NCI-H2171 treated with DMSO at 0.1 percent for 48 hours (cell line): ENCODE measurements at places on chromosomes 5 and 9.

DNA sequence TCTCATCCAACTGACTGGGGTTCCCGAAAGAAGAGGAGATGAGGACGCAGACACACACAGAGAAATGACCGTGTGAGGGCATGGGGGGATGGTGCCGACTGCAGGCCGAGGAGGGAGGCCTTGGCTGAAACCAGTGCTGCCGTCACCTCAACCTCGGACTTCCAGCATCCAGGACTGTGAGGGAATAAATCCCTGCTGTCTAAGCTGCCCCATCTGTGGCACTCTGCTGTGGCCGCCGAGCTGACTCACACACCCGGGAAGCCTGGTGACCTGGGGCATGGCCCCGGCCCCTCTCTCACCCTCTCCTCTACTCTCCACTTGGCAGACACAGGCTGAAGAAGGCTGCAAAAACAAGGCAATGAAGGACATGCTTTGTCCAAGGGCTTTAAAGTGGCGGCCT is 4.4 kb upstream of the COL5A1 start:
- no peak for DNase-seq

GRCh38 chr5:145341842-145342241 is 493.3 kb downstream of the PRELID2 start:
- no peak for DNase-seq

GRCh38 chr5:94901191-94901979 is 282.9 kb downstream of the SLF1 start:
- DNase-seq = no peak

DNA sequence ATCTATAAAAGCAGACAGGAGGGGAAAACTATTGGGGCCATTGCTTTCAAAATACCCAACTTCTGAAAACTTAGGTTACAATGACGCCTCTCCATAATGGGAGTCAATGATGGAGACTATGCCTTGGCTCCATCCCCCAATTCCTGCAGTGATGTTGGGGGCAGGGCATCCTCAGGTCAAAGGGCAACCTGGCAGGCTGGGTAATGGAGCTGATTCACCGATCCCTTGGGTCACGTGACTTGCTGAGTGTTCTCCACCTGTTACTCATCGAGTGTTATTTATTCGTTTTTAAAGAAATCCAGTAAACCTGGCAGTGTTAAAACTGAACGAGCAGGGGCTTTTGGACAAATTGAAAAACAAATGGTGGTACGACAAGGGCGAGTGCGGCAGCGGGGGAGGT is 244.4 kb downstream of the FAM114A2 start:
- DNase-seq = no peak

- DNase-seq = peak; percentile 13
Measured at GRCh38 chr9:121439711-121440664, 59.7 kb downstream of the GGTA1 start.

DNA sequence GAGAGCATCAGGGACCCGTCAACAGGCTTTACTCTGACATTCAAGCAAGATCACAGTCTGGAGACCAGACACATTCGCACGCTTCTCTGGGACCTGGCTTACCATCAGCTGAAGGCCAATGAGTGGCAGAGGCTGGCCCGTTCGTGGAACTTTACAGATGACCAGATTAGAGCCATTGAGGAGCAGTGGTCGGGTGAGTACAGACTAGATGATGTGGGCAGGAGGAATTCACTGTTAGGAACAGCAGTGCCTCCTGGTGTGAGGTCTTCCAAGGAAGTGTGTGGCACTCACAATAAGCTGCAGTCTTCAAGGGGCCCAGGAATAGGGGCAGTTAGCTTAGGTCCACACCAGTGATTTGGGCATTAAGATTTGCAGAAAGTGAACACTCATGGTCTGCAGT is 50.4 kb downstream of the POC5 start:
- DNase-seq = no peak

DNA sequence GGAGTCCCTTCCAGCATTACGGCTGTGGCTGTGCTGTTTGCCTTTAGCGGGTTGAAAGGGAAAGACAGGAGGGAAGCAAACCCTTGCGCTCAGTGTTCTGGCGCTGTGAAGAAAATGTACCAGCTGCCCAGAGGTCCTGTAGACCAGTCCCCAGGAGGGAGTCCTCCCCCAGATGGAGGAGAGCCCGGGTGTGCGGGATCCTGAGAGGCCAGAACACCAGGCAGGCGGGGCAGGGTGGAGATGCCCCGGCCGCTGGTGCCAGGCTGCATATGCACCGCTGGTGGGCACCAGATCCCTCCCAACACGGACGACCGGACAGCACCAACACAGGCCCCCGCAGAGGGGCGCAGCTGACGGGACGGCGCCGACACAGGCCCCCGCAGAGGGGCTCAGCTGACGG is 37.2 kb upstream of the SLC9A3 start:
- no peak for DNase-seq

DNA sequence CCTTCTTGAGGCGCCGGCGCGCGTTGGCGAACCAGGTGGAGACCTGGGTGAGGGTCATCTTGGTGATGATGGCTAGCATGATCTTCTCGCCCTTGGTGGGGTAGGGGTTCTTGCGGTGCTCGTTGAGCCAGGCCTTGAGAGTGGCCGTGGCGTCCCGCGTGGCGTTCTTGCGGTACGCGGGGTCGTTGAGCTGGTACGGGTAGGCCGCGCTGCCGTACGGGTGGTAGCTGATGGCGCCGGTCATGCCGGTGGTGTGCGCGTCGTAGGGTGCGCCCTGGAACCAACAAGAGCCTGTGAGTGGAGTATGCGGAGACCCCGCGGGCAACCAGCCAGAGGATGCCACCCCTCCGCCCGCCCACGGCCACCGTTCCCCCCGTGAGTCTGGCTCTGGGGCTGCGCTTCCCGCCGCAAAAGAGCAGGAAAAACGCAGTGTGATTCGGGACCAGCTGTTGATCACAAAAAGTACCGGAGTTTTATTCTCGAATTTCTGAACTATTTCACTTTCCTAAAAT is 1.9 kb downstream of the IRX2 start:
- DNase-seq = no peak

DNA sequence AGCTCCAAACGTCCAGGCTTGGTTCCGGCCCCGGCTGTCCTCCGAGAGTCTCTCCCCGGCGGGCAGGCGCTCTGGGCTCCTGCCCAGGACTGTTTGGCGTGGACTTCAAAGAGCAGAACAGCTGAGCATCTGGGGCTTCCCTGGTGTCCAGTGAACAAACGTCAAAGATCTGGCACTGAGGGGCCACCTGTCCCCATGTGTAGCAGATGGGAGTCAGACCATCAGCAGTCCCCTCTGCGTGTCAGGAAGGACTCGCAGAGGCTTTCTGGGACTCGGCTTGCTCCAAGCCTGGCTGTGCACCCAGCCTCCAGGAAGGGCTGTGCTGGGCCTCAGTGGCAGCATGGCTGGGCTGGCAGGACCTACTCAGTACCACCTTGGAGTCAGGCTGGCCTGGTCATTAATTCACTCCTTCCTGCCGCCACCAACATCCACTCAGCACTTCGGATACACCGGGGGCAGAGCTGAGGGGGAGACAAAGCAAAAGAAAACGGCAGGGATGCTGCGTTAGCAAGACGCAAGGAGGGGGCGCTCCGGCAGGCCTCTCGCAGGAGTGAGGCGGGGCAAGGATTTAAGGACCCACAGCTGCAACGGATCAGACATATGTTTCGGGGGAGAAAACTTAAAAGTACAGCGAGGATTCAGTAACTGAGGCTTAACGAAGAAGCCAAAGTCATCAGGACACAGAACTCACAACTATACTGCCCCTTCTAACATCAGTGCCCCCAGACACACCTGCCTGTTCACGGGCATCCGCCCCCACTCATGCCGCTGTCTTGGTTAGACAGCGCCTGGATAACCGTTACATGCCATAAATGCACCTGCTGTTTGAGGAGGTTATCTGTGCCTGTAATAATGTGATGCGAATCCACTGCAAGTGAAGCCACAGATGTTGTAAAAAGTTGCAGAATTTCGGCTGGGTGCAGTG is 164.5 kb upstream of the PHYKPL start:
- no peak for DNase-seq

DNA sequence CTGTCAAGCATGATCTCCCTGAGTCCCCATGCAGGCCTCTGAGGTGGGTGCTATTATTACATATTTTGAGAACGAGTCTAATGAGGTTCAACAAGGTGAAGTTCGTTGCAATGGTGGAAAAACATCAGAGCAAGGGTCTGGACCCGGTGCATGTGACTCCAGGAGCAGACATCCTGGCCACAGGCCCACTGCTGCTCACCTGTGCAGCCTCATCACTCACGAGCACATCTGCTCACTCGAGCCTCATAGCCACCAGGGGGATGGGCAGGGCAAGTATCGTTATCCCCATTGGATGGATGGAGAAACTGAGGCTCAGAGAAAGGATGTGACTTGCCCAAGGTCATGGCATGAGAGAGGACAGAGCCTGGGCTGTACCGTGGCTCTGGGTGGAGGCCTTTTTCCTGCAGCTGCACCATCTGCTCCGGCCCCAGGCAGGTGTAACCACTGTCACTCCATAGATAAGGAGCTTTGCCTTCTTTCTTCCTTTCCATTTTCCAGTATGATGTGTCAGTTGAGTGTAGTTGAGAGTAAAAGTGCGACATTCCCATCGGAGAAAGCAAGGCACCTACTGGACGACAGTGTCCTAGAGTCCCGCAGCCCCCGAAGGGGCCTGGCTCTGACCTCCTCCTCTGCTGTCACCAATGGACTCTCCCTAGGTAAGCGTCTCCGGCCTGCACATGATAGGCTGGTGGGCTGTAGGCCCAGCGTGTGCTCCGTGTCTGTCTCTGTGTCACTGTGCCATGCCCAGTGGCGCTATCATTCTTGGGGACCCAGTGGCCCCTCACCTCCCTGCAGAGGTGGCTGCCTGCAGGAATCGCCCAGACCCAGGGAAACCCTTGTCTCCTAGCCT is 68.4 kb upstream of the GARNL3 start:
- DNase-seq = no peak

GRCh38 chr5:142176255-142176654 is 67.7 kb downstream of the NDFIP1 start:
- no peak for DNase-seq

- no peak for DNase-seq
Measured at GRCh38 chr5:55858104-55858503, 6.9 kb downstream of the IL31RA start.

- no peak for DNase-seq
Measured at GRCh38 chr5:143319437-143320227, 83.9 kb downstream of the NR3C1 start.

DNA sequence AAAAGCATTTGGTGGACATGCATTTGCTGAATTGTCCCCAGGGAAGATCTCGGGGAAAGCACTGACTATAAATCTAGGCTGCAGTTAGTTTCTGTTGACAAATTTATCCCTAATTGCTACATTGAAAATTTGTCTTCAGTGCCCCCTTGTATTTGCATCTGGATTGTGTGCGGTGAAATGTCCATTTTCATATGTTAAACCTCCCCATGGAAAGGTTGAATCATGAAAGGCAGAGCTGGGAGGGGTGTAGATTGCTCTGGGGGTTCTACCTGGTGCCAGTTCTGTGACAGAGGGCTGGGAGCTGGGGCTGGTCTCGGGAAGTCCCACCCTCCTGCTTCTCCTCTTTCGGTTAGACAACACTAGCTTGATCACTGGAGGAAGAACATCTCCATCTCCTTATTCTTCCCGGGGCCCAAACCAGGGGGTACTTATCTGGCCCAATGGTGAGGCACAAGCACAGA is 101.9 kb downstream of the GADD45G start:
- no peak for DNase-seq

DNA sequence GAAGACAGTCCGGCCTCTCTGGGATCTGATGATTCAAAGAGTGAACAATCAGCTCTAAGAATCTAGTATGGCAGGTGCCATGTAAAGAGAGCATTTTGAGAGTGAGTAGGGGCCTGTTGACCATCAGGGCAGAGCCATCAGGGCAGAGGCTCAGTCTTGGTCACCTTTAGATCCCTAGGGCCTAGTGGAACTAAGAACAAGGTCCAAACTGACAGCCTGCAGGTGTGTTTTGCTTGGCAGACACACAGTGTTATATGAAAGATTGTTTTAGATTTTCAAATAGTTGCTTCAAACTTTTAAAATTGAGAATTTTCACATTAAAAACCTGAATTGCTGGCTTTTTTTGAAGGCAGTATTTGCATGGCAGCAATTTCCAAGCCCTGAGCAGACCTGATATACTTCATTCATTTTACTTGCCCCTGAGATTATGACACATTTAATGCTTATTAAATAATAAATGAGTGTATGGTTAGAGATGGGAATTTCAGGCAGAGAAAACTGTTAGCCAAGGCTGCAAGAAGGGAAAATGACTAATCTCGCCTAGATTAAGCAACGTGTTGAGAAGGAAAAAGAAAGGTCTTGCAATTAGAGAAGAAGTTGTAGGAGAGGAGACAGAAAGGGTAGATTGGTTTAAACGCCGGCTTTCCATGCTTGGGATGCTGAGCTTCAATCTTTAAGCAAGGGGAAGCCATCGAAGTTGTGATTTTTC is 279.6 kb downstream of the ARRDC3 start:
- no peak for DNase-seq

- no peak for DNase-seq
Measured at GRCh38 chr9:6930827-6931226, 173.1 kb downstream of the KDM4C start.

GRCh38 chr5:173341961-173342430 is 13.8 kb upstream of the STC2 start:
- DNase-seq = no peak

DNA sequence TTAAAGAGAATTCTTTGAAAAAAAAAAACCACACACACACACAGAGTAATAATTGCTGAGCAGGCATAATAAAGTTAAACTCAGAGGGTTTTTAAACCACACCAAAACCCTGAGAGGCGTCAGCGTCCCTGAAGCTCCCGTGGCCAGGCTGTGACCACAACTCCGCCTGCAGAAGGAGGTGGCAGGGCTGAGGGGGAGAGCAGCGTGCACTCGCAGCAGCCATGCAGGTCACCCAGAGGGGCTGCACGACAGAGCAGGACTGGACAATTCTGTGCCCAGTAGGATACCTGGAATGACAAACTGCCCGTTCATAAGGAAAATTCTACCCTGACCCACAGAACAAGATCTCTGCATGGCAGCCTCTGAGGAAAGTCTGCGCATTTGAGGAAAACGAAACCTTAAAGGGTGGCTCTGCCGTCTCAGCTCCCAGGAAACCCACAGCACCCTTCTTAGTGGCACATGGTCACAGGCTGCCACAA is 44.0 kb downstream of the ROR2 start:
- no peak for DNase-seq

GRCh38 chr5:9661316-9662015 is 31.3 kb upstream of the TAS2R1 start:
- DNase-seq = no peak

- DNase-seq = no peak
Measured at GRCh38 chr5:28328681-28329080, 1290.3 kb upstream of the CDH9 start.

GRCh38 chr5:54146916-54147315 is 163.5 kb downstream of the ARL15 start:
- DNase-seq = no peak

GRCh38 chr5:162091336-162091735 is 23.8 kb downstream of the GABRG2 start:
- DNase-seq = no peak

GRCh38 chr9:80094176-80094771 is 522.5 kb downstream of the TLE4 start:
- no peak for DNase-seq

- DNase-seq = no peak
Measured at GRCh38 chr5:178425621-178426068, 164.5 kb downstream of the COL23A1 start.

GRCh38 chr5:157309796-157310195 is 43.9 kb downstream of the CYFIP2 start:
- no peak for DNase-seq
